ENCODE measurements at places on chromosomes 2 and 18.
A peak's percentile ranks its signal among the peaks of the same experiment; 100 is the strongest.

- DNase-seq = peak; percentile 36
These were observed 809 bp downstream of the DBI start for GRCh38 chr2:119367472-119368099.

DNA sequence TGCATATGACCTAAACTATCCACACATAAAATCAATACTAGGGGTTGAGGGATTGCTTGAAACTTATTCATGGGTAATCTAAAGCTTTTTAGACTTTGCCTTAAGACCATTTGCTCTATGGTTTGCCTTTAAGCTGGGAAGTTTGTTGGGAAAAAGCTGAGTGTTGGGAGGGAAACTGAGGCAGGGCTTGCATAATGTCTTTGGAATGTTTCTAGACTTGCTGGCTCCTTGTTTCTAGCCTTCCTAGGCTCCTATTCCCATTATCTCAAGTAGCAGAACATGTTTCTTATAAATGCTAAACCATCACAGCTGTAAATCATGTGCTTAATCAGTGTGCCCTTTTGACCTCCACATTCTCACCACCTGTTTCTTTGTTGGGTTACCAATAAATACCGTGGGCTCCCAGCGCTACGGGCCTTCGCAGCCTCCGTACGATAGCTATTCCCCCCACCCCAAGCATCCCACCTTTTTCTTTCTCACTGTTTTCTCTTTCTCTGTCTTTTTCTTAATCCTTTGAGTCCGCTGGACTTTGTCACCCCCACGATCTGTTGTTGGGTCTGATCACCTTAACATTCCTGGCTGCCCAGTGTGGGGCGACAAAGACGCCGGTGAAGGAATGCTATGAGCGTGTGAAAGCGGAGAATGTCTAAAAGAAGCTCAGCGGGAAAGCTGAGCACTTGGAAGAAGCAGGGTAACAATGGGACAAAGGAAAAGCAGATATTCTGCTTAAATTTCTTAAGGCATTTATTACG is 49.4 kb upstream of the CWC22 start:
- no peak for DNase-seq

GRCh38 chr2:46545015-46545839 is 65.9 kb downstream of the TMEM247 start:
- no peak for DNase-seq

DNA sequence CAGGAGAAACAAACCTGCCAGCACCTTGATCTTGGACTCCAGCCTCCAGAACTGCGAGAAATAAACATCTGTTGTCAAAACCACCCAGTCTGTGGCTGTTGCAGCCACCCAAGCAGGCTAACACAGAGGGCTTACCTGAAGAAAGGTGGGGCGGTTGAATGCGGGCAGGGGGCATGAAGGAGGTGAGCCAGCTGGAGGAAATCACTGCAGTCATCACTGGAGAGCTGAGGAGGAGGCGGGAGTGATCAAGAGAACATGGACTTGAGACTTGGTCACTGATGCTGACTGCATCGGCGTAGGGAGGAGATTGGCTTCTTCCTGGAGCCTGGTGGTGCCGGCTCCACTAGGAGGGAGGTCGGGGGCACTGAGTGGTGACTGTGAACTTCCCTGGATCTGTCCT is 14.6 kb upstream of the ARMC9 start:
- DNase-seq = no peak

DNA sequence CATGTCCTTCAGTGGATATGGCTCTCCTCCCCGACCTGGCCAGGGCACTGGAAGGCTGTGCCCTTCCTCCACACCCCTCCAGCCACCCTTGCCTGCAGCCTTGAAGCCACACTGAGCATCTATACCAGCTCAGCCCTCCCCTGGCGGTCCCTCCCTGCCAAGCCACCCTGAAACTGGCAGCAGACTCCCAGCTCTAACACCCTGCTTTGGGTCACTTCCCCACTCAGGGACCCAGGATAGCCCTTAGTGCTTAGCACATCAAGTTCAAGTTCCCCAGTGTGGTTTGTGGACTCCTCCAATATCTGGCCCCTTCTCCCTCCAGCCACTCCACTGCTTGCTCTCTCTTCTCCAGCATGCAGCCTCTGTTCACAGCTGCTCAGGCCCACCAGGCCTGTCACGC is 89.4 kb downstream of the TNS1 start:
- DNase-seq = no peak

DNA sequence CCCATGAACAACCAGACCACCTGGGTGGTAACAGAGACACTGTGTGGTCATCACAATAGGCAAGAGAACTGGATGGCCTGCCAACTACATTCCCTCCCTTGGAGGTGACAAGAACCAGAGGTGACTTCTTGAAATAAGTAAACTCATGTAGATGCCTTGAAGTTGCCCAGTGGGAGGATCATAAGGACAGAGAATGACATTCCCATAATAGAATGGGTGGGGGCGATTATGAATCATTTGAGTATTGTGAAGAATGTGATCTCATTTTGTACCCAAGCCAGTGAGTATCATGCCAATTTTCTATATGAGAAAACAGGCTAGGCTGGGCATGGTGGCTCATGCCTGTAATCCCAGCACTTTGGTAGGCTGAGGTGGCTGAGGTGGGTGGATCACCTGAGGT is 211.4 kb upstream of the GYPC start:
- DNase-seq = no peak

GRCh38 chr2:76446872-76447271 is 736.2 kb upstream of the GCFC2 start:
- no peak for DNase-seq

DNA sequence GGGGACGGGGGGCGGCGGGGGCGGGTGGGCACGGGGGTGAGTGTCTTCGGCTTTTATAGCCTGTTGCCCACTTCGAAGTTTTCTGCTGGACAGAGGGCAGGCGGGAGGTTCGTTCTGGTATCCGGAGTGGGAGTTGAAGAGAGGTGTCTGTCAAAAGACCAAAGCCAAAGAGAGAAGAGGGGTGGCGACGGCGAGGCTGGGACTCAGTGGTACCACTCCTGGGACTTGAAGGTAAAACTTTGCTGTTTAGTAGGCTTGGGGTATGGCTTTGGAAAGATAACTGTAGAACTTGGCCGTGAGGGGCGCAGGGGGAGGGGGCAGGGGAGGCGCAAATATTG is 215.8 kb upstream of the DTNA start:
- no peak for DNase-seq

DNA sequence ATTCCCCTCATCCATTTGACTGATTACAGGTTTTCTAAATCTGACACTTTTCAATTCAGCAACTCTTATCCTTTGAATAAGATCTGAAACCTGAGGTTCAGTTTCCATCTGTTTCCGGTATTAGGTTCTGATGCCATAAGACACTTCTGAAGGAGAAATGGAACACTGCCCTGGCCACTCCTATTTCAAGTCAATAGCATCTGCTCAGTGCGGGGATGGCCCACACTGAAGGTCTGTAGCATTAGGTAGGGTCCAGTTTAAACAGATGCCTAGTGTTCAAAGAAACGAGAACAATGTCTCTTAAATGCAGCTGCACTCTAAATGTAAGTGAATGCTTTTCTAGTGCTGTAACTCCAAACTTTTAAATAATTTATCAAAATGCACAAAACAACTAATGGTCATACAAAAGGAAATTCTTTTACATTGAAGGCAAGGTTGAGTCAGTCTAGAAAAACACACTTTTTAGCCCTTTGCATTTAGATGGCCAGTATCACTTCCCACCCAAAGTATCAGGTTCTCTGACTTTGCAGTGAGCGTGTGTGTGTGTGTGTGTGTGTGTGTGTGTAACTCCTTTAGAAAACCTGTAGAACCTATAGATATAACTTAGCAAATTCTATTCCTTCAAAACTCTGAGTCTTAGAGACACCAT is 78.2 kb downstream of the STK39 start:
- DNase-seq = no peak
